NK-92 treated with Interleukin-12 subunit alpha and Interleukin-12 subunit beta, amount 100 ng/mL, for 24 hours (cell line): ENCODE measurements at places on chromosomes 4 and X.

- no peak for DNase-seq
These were observed 294 bp downstream of the ATP8A1 start for GRCh38 chr4:42656679-42656943.

DNA sequence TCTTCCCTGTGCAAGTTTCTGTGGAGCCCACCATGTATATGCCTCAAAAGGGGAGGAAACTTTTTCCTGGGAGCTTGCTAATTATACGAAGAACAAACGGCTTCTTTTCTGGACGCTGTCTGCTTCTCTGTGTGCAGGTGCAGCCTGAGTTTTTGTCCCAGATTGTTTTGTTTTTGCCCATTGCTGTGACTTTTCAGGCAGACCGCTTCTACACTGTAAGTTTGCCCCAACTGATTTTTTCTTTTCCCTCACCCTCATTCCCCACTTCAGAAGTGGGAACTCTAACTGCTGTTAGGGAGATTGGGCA, 51.9 kb downstream of the HMGB2 start:
- no peak for DNase-seq

DNA sequence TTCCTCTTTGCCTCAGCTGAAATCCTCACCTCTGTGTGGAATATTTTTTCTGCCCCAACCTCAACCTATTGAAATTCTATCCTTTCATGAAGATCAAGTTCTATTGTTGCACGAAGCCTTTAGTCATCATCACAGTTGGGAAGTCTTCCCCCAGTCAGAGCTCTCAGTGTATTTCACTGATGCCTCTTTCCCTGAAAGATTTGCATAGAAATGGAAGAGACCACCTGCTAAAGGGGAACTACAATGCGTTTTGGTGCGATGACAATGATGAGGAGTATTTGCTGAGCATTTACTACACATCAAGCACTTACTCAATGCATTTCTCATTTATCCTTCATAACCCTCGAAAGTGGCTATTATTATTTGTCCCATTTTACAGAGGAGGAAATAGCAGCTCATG, 151.2 kb upstream of the KLF3 start:
- no peak for DNase-seq

- no peak for DNase-seq
These were observed 75.6 kb downstream of the REPS2 start for GRCh38 chrX:17021851-17022604.

DNA sequence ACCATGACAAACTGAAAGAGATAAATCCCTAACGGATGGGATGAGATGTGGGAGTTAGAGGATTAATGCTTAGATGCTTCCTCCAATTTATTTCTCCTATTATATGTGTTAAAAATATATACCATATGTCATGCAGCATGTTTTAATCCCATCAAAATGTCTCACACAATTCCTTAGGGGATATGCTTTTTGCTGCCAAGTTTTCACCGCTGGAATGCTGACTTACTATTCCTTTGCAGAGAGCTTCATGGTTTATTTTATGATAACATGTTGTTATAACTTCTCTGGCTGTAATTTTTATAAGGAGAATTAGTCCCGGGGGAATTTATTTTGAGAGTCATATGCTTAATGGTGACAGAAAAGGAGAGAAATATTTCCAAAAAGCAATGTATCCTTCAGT, 670.3 kb downstream of the IL1RAPL1 start:
- DNase-seq: no peak

DNA sequence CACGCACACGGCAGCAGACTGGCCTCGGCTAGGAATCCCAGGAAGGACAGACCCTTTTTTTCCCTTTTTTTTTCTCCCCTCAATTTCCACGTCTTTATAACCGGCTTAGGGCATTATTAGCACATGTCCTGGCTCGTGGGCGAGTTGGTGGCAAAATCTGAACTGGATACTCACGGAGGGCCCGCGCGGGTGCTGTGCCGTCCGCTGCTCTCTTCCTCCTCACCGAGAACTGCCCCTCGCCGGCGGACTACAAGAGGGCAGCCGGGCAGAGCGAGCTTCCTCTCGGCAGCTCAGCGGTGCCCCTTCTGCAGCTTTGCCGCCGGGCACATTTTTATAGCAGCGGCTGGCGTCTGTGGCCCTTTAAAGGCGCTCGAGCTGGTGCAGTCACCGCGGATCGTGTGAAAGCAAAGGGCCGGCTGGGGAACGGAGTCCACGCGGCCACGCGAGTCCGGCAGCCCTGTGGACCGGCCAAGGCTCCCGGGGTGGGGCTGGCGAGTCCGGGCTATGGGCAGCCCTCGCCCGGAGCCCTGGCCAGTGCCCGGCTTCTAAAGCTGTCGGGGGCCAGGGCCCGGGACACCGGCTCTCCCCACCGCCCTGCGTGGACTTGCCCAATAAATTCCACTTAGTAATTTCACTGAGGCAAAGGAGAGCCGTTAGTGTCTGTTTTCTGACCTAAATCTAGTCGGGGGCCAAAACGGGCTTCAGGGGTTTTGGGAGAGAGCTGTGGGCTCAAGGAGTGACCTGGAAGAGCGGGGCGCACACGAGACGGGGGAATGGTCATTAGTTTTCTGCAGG, 1.3 kb upstream of the CITED1 start:
- no peak for DNase-seq
